Stimulated activated CD8-positive, alpha-beta memory T cell treated with anti-CD3 and anti-CD28 coated beads, Interleukin-15, amount 100 ng/mL, for 4 hours (primary cell): ENCODE measurements at places on chromosomes 13 and 19.

- peak; percentile 30 for DNase-seq
Measured at GRCh38 chr19:8702350-8702749, 3.8 kb upstream of the ACTL9 start.

GRCh38 chr19:54429545-54430227, 14.4 kb downstream of the TTYH1 start:
- no peak for DNase-seq

DNA sequence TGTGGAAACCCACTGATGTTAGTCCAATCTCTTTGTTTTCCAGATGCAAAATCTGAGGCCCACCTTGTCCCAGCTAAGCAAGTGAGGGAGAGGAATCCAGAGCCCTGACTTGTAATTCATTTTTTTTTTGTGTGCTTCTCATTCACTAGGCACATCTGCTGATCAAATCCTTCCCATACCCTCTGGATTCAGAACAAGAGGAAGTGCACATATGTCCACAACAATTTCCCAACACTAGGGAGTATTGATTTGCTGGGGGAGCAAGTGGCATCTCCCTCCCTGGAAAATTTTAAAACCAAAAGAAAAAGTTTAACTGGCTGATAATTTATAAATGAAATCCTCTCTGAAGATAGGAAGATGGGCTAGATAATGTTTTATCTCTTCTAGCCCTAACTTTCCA, 94.6 kb upstream of the RFC3 start:
- no peak for DNase-seq

- DNase-seq = no peak
Measured at GRCh38 chr19:48842789-48843162, 6.5 kb upstream of the HSD17B14 start.

GRCh38 chr13:113509989-113510388, 19.5 kb upstream of the DCUN1D2 start:
- DNase-seq = no peak

- no peak for DNase-seq
Measured at GRCh38 chr19:34428549-34429285, 536 bp downstream of the UBA2 start.

DNA sequence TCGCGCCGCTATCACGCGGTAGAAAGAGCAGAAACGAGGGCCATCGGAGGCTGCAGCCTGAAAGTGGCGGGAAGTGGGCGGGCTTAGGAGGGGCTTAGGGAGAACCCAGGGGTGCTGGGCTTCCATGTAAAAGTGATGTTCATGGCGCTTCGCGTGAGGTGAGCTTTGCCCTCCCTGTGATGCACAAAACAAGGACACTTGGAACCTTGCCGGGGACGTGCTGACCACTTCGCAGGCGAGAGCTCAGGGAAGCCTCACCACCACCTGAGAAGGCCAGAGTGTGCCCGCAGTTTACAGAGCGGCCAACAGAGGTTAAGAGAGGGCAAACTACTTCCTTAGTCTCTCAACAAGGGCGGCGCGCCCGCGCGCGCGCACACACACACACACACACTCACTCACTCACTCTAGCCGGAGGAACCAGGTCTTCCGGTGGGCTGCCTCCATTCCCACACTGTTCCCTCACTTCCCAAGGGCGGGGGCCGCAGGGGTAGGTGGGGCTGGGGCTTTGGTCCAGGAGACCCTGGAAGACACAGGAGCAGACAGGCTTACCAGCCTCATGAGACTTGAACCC, 651 bp downstream of the GAPDHS start:
- no peak for DNase-seq

- no peak for DNase-seq
Measured at GRCh38 chr13:62781866-62782265, 1366.2 kb upstream of the PCDH20 start.

DNA sequence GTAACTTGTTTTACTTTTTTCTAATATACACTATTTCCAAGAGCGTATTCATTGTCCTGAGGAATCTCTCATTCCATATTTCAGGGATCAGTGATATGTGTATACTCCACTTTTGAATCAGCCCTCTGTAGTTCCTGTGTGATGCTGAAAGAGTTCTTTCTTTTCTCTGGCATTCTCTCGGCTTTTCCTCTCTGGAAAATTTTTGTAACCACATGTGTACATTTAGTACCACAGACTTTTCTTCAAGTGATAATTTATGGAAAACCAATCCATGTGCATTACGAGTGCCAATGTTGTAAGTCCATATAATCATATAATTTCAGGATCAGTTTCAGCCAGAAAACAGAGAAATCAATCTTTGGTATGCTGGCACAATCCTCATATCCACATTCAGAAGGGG, 102.2 kb upstream of the MBNL2 start:
- no peak for DNase-seq

GRCh38 chr19:15859187-15859586, 38.7 kb downstream of the CYP4F2 start:
- DNase-seq = no peak

GRCh38 chr19:56109226-56109625, 11.9 kb downstream of the ZNF787 start:
- no peak for DNase-seq

DNA sequence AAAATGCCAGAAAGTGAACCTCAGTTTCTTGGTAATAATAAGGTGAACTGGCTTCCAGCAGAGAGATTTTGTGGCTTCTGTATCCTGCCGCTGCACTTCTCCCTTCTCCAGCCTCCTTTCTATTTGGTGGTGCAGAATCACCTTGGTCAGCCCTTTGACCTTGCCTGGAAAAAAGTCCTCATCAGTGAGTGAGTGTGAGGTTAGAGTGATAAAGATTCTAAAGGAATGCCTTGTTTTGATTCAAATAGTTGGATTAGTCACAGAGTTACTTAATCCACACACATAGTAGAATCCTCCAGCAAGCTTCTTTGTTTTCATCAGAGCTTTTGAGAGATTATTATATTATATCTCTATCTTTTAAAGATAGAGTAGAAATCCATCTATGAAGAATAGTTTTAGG, 140.9 kb downstream of the KCNRG start:
- DNase-seq = no peak

DNA sequence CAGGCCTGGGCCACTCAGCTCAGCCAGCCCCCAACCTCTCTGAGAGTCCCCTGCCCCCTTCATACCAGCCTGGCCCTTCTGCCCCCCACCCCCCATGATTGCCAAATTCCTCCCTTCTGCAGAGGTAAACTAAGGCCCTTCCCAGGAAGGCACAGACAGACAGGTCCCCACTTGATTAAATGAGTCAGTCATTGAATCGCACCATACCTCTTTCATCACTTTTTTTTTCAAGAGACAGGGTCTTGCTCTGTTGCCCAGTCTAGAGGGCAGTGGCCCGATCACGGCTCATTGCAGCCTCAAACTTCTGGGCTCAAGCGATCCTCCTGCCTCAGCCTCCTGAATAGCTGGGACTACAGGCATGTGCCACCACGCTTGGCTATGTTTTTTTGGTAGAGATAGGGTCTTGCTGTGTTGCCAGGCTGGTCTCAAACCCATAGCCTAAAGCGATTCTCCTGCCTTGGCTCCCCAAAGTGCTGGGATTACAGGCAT, 6.0 kb downstream of the PODNL1 start:
- DNase-seq = no peak
